GM23338 (cell line): ENCODE measurements at places on chromosomes 1 and 21. TPM values are rescaled to one million over a fixed set of nuclear protein-coding genes. Genes with fewer than 3 reads are reported as not detected.
A peak's percentile ranks its signal among the peaks of the same experiment; 100 is the strongest.

RPTN gene
- total RNA-seq: not detected in 2 replicates

RPE65 gene
- not detected in 2 replicates for total RNA-seq

CRYAA gene
- total RNA-seq: not detected in 2 replicates

DNASE2B gene
- total RNA-seq: not detected in 2 replicates

IGSF3 gene
- 32.9 and 37.8 TPM in 2 replicates for total RNA-seq

TIE1 gene
- 1.5 and 2.3 TPM in 2 replicates for total RNA-seq

ARHGEF10L gene
- 37.9 and 46.8 TPM in 2 replicates for total RNA-seq

TNNI3K gene
- total RNA-seq: not detected in 2 replicates

SEC16B gene
- total RNA-seq: 0.70 and 1.2 TPM in 2 replicates

LIN28A gene
- total RNA-seq: 1,538 and 1,571 TPM in 2 replicates

CLCA2 gene
- not detected in 2 replicates for total RNA-seq

SELP gene
- total RNA-seq: not detected in 2 replicates

DNA sequence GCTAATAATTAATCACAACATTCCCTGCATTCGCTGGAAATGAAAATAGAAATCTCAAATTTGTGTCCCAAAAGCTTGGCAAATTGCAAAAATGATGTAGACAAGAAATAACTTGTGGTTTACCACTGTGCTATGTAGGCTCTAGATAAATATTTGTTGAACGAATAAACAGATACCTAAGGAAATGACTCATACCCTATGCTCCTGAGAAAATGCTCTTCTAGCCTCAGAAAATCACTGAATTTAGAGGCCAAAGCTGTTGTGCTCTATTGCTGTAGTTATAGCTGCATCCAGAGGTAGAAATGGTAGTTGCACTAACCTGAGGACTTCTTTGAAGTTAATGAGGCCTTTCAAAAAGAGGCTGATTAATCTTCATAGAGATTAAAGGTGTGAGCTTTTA, 142.0 kb upstream of the ZNHIT6 start:
- peak; percentile 6 for DNase-seq

DNA sequence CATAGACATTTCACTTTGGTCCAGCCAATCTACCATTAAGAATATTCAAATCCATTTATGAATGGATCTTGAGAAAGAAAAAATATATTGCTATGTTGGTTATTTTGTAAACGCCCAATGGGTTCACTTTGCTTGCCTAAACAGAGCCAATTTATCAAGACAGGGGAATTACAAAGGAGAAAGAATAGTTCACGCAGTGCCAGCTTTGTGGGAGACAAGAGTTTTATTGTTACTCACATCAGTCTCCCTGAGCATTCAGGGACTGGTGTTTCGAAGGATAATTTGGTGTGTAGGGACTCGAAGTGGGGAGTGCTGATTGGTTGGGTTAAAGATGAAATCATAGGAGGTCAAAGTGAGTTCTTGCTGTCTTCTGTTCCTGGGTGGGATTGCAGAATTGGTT, 135.3 kb downstream of the GABPA start:
- DNase-seq: no peak

GRCh38 chr21:29403922-29404538, 105.3 kb downstream of the BACH1 start:
- DNase-seq: no peak

- DNase-seq: no peak
Observed at GRCh38 chr1:33332357-33332789, 11.5 kb upstream of the A3GALT2 start.

DNA sequence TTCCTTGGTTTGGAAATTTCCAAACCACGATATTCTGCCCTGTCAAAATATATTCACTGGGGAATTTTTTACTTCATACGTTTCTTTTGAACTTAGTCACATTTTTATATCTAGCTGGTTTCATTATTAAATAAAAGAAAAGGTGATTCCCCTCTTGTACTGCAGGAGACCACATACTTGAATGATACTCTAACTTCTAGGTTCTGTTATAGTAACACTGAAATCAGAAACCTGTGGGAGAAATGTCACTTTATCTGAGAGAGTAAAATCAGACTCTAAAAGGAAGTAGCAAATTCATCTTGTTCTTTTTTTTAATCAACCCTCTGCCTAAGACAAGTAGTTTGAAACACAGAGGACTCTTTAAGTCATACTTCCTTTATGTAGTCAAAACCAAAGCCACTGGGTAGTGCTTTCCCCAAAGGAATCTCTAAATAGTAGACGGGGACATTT, 34.4 kb downstream of the MRPL39 start:
- DNase-seq: no peak

- no peak for DNase-seq
Observed at GRCh38 chr1:34511802-34512201, 243.0 kb upstream of the GJB5 start.

DNA sequence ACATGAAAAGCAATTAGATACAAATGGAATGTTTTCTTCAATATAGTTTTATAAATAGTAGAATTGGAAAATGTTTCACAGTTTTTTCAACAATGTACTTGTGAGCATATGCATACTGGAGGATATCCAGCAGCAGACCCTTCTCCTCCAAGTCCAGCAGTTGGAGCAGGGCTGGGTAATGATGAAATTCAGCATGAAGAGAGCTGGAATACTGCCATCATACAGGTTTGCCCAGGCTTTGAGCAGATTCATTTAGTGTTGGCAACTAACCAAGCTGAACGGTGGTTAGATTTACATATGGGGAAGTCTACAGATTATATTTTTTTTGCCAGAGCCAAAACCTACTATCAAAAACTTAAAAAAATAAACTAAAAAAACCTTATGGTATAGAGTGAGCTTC, 38.3 kb downstream of the WDR3 start:
- no peak for DNase-seq

DNA sequence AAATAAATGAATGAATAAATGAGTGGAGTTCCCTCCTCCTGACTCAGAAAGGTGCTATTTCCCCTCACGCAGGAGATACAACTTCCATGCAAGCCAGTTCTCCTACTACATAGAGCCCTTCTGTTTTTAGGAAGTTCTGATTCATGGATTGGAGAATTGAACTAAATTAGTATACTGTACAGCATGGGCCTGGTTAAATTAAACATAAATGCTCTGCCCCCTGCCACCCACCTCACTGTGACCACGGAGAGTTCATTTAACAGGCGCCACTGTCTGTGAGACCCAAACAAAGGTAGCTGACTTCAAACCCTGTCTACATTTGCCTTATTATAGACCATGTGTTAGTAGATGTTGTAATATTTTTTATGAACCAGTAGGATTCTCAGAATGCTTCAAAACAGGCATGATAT, 9.1 kb upstream of the IRF2BP2 start:
- no peak for DNase-seq

DNA sequence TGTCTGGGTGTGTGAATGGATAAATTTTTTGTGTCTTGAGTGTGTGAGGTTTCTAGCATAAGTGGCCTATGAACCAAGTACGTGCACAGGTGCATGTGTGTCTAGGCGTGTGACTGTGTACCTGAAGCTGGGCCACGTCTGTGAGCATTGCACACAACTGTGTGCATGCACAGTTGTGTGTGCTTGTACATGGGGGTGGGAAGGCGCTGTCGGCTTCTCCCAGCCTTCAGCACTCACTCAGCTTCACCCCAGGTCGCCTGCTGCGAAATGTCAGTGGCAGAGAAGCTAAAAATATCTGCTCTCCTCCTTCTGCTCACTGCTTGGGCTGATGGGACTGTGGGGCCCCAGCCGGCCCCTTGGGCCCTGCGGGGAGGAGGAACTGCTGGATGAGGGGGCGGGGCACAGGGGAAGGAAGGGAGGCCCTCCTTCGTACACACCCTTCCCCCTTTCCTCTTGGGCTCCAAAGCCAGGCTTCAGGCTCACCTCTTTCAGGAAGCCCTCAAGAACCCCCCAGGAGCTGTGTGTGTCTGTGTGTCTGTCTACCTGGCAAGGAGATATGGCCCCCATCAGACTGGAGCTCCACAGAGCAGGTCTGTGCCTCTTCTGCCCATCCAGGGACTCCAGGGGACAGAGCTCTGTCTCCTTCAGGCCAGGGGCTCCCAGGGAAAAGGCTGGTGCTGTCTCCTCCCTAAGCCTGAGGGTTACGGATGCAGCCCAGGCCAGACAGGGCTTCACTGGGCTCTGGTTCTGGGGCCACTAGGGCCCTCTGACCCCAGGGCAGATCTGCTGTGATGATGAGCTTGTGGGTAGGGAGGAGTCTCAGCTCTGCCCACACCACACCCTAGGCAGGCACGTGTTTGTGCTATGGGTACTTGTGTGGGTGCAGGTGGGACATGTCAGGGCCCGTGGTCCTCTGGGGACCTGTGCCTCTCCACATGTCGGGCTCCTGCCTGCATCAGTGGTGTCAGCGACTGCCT, 35.6 kb upstream of the WASF2 start:
- DNase-seq: peak; percentile 90

DNA sequence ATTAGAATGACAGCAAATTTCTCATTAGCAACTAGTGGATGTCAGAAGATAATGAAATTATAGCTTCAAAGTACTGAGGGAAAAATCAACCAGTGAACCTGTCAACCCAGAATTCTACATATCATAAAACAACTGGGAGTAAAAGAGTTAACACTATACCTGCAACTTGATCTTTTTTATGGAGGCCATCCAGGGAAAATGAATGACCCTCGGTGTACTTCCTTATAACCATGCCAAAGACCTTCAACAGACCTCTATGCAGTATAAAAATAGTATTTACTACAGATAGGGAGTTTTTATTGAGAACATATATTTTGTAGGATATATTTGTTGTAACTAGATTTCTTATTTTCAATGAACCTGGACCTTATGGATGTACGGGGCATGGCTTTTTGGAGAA, 392.5 kb upstream of the ZRANB2 start:
- DNase-seq: no peak

DNA sequence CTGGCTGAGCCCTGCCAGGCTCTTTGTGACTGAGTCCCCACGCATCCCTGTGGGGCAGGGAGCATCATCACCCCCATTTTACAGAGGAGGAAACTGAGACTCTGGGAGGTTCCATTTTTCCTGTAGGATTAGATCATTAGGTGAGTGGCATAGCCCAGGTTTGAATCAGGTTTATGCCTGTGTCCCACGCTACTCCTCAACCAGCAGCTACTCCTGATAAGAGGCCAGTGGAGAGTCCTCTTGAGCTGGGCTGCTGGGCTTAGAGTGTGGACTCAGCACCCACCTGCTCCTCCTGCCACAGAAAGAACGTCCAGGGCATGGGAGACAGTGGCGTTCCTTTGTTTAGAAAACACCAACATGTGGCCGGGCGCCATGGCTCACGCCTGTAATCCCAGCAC, 30.7 kb downstream of the TNFRSF1B start:
- no peak for DNase-seq

DNA sequence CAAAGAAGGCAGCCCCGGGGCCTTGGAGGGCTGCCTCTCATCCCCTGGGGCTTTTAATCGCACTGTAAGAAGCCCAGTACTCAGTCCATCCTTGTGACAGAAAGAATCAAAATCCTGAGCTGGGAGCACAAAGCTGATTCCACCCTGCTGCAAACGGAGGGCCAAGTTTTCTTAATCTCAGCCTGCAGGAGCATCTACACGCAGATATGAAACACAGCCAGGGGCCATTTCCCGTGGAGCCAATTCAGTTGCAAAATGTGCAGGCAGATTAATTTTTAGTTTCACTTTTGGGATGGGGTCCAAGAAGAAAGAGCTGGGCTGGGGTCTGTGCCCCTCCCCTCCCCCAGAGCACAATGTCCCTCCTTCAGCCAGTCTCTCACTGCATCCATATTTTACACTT, 4.4 kb downstream of the LYPD8 start:
- DNase-seq: no peak

GRCh38 chr1:81220614-81221071, 580.1 kb upstream of the ADGRL2 start:
- DNase-seq: no peak

DNA sequence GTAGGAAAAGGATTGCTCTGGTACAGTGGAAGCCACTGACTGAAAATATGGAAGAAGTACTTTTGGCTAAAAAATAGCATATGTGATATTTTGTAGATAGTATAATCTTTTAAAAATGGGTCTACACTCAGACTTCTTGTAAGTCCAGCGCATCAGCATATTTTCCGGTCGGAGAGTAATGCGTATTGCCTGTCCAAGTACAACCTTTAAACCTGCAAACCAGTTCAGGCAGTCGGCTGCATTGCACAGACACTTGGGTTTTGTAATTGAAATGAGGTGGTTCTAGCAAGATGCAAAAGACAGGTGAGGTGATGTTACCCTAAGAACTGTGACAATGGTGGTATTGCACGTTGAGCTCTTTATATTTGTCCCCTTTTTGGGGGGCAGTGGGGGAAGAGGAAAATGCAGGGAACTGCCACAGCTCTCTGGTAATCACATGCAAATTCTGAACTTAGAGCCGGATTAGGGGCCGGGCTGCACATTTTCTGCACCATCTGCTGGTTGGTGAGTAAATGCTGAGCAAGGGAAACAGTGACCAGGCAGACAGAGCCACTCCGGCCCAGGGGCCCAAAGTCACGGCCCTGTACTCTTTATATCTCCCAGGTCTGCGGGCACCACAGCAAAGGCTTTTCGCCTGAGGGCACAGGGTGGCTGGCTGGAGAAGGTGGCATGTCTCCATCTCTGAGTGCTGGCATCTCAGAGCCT, 2.3 kb downstream of the GPR137B start:
- no peak for DNase-seq

DNA sequence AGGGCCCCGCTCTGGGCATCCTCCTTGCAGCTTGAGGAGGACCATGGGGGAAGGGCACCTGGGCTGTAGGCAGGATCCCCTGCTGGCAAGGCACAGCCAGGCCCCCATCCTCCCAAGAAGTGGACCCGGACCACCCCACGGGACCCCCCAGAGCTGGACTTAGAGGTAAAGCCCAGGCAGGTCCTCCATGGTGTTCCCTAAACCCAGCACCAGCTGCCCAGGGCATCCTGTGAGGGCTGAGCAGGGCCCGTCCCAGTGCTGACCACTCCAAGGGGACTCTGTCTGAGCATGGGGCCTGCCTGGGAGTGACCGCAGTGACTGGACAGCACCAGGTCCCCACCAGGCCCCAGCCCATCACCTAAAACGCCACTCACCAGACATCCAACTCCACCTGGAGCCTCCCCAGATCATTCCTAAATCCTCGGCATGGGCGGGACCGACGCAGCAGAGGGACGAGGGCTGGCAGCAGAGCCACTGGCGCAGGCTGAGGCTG, 21.3 kb downstream of the COL6A2 start:
- no peak for DNase-seq

GRCh38 chr1:220594356-220594755, 66.4 kb downstream of the MARK1 start:
- no peak for DNase-seq

DNA sequence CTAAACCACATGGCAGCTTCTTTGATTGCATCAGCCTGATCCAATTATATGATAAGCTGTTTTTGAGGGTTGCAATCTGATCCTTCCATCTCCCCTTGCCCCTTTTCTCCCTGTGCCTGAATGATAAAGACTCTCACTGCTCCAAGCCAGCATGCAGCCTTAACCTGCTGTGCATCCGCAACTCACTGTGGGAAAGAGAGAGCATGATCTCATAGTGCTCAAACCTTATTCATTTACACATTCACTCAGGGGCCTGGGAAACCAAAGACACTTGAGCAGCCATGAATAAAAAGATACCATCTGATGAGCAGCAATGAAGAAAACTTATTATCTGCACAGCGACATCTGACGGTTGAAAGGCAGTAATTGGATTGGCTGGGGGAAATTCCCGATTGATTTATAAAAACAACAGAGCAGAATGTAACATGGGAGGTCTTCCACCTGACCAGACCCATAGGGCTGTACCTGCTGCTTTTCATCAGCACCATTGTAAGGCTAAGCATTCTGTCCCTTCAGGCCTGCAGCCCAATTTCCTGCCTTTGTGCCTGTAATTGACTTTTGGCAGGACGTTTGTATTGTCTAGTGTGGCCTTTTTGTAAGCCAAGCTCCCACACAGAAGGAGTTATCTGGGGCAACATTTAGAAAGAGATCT, 62.5 kb downstream of the KIAA0040 start:
- peak; percentile 81 for DNase-seq

- DNase-seq: no peak
Observed at GRCh38 chr1:115296981-115297380, 41.1 kb downstream of the NGF start.

- DNase-seq: no peak
Observed at GRCh38 chr1:156928043-156928602, 7.7 kb downstream of the LRRC71 start.
